ENCODE measurements at places on chromosomes 1 and 21.
A peak's percentile ranks its signal among the peaks of the same experiment; 100 is the strongest.

GRCh38 chr1:241376701-241377100 is 19.7 kb upstream of the RGS7 start:
- DNase-seq: no peak

GRCh38 chr1:2046953-2047748 is 3.1 kb upstream of the PRKCZ start:
- no peak for DNase-seq

DNA sequence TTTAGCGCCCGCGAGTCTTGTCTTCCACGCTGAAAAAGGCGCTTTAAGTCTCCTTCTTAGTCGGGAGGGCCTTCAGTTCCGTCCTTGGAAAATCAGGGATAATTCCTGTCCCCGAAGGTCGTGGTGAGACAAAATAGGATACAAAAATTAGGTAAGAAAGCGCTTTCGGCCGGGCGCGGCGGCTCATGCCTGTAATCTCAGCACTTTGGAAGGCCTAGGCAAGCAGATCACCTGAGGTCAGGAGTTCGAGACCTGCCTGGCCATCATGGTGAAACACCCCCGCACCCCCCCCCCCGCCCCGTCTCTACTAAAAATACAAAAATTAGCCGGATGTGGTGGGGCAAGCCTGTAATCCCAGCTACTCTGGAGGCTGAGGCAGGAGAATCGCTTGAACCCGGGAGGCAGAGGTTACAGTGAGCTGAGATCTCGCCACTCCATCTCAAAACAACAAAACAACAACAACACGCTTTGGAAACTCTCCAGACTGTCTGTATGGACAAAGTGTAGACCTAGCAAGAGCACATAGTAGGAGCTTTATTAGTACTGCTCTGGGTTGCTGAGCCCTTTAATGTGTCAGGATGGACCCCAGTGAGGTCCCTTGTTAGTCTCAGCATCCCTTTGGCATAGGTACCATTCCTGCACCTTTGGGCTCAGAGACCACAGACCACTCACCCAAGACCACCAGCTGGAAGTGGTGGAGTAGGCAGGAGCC is 790 bp upstream of the TMEM54 start:
- DNase-seq: no peak

GRCh38 chr1:232726048-232726779 is 79.0 kb upstream of the MAP10 start:
- peak; percentile 77 for DNase-seq

DNA sequence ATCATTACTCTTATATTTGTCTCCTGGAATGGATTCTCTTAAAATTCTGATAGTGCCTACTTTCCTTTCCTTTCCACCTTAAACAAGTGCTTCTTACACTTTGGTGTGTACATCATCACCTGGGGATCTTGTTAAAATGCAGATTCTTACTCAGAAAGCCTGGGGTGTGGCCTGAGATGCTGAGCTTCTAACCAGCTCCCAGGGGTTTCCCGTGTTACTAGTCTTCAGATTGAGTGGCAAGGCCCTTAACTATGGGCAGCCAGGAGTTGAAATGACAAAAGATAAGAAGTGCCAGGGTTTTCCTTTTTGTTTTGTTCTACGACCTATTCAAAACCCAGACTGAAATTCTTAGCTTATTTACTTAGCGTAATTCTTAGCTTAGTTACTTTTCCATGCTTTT is 159.2 kb downstream of the HFM1 start:
- DNase-seq: no peak

All from hematopoietic multipotent progenitor cell treated with erythropoietin and hydrocortisone succinate and interleukin-3 and kit ligand, for 4 days (in vitro differentiated cells).